ENCODE measurements at places on chromosomes 13 and 19.
A peak's percentile ranks its signal among the peaks of the same experiment; 100 is the strongest.

DNA sequence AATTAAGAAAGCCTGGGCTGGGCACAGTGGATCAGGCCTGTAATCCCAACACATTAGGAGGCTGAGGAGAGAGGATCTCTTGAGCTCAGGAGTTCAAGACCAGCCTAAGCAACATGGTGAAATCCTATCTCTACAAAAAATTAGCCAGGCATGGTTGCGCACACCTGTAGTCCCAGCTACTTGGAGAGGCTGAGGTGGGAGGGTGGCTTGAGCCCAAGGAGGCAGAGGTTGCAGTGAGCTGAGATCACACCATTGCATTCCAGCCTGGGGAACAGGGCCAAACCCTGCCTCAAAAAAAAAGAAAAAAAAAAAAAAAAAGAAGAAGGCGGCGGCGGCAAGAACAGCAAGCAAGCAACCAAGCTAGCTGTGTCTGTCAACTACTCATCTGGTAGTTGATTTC is 26.7 kb downstream of the TSC22D1 start:
- no peak for DNase-seq

- DNase-seq: no peak
Measured at GRCh38 chr13:66992183-66992582, 238.0 kb downstream of the PCDH9 start.

DNA sequence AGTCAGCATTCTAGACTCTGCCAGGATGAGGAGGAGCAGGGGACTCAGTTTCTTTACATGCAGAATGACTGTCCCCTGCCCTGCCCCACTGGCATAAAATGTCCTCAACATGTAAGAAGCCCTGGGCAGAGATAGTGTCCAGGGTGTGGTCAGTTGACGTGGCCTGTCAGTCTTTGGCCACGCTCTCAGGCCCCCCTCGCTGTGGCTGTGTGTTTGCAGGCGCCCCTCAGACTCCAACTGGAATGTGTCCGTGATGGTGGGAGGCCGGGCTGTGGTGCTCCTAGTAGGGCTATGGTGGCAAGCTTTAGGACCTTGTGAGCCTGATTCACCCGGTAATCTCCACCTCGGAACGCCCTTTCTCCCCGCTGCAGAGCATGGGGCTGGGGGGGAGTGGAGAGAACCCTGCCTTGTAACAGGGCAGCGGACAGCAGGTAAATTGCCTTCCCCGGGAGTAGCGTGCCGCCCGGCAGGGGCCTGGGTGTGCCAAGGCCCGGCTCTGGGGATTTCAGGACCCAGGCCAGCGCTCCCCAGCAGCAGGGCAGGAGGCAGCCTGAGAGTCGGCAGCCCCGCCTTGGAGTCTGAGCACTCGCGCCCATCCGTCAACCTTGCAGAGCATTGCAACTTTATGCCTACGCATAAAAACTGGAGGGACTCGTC is 62.3 kb downstream of the CHST8 start:
- no peak for DNase-seq

DNA sequence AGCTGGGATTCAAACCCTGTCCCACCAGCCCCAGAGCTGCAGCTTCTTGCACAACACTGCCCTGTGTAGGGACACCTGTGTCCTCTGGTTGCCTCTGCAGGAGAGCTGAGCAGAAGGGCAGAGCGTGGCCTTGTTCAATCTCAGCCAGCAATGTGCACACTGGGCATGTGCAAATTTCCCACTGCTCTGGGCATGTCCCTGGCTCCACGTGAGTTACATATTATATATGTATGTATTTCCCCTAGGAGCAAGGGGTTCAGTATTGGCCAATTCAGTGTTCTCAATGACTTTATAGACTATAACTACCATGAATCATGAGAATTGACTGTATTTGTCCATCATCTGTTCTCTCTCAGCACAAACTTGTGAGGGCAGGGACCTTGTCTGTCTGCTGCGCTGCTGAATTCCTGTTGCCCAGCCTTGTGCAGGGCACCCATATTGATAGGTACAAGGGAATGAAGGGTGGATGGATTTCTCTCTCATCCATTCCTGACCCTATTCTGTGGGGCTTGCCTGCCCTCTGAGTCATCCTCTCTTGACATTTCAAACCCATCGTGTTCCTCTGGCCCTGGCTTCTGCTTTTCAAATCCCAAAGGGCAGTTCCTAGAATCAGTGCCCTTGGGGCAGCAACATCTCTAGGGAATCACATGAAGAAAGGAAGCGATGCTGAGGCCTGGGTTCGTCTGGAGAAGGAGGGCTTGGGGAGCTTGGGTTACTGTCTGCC is 69.7 kb downstream of the ERICH6B start:
- DNase-seq: no peak

DNA sequence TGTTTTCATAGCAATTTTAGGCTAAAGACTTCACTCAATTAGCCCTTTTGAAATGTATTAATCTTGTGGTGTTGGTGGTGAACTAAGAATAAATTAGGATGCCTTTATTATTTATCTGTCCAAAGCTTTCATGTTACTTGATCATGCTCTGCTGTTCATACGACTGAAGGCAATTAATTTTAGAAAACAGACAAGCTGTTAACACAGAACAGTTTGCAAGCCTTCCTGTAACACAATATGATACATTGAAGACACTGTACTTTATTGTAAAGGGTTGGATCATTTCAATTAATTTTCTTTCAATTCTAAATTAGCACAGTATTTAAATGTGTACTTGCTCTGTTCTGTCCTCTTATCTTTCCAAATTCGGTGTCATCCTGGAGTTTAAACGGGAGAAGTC is 794.3 kb upstream of the MIR17HG start:
- DNase-seq: no peak

DNA sequence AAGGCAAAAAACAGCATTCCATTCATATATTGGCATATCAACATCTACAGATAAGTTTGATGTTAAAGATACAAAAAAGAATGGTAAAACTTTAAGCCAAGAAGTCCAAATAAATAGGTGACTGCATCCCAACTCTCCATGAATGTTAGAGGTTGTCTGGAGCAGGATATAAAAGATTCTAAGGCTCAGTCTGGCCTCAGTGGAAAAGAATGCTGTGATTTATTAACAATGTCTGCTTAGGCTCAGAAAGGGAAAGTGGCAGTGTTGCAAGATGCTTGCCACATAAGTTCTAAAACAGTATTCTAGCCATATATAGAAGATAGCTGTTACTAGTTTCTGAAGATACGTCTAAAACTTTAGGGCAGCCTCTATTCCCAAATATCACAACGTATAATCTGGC is 179.8 kb upstream of the NBEA start:
- no peak for DNase-seq

DNA sequence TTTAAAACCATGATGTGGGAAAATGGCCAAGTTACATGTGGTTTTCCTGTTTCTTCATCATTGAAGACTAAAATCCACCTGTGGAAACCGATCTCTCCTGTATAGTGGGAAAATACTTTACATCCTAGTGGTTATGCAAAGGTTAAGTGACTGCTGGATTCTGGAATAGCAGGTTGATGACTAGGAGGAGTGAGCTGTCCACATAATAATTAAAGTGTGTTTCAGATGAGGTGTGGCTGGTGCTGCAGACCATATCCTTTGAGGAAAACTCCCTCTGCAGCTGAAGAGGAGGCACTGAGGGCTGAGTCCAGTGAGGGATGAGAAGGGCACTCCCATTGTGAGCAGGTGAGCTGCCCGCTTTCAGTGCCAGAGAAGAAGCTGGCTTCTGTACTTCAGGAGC is 43.2 kb downstream of the DCLK1 start:
- no peak for DNase-seq

DNA sequence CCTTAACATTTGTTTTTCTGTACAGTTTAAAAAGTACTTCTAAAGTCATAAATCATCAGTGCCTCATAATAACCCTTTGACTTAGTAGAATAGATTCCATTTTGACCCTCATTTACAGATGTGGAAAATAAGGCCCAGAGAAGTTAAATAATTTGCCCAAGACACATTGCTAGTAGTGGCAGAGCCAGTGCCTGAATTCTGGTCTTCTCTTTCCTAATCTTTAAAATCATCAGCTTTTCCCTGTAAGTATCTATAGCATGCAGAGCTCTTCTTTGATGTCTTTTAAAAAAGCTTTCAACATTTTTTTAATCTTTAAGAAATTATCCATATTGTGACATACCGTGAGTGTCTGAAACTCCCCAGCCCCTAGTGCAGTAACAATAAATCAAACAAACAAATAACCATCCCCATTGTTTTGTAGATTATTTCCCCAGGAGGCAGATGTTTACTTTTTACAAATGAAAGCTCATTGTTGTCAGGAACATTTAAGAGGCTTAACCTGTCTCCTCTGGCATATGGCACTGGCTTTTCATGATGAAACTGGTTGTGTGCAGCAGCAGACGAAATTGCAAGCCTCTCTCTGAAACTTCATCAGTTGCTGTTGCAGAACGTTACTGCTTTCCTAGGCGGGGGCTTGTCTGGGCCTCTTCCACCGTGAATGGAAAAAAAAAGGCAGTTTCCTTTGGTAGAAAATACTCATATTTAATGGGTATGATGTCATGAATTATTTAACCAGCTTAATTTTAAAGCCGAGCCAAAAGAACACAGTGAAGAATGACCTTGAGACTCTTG is 31.7 kb upstream of the PCDH8 start:
- DNase-seq: no peak

GRCh38 chr13:105202354-105202753 is 1333.1 kb downstream of the EFNB2 start:
- DNase-seq: no peak

- DNase-seq: no peak
Measured at GRCh38 chr13:32695602-32696250, 109.5 kb downstream of the PDS5B start.

DNA sequence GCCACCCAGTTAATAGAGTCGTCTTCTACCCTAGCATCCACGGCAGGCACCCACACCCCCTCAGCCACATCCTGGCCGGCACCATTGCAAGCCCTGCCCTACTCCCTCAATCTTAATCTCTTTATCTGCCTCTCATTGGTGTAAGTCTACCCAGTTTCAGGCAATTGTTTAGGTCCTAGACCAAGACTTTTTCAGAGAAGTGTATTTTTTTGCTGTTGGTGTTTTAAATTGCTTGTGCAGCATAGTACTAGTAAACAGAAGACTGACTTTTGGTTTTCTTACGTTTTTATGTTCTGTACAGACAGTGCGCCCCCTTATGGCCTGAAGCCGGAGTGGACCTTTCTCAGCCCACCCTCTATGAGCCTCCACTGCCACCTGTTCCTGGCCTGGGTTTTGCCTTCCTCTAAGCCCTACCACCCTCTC is 2.3 kb upstream of the LCP1 start:
- peak; percentile 79 for DNase-seq

DNA sequence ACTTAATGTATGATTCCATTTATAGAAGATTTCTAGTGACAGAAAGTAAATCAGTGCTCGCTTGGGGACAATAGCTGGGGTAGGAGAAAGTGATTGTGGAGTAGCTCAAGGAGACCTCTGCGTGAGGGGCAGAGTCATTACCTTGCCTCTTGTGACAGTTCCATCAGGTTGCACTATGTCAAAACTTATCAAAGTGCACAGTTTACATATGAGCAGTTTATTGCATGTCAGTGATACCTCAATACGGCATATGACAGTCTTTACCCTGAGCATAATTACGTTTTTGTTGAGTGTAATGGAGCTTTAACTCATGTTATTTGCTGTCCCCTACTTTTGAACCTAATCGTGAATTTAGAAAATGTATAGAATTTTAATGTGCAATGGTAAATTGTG is 15.0 kb downstream of the ARHGEF7 start:
- DNase-seq: no peak

Measured in activated T-cell treated with anti-CD3 and anti-CD28 coated beads, Interleukin-2, amount 50 U/mL, for 1 hour (primary cell).